SJSA1 (cell line): ENCODE measurements at places on chromosomes 1 and 21. TPM values are rescaled to one million over a fixed set of nuclear protein-coding genes. Genes with fewer than 3 reads are reported as not detected.
A peak's percentile ranks its signal among the peaks of the same experiment; 100 is the strongest.

The OVAAL gene
- total RNA-seq, result not detected in 2 replicates

- DNase-seq, result no peak
Measured at GRCh38 chr21:15144026-15144425, 79.2 kb upstream of the NRIP1 start.

The SERTAD4 gene
- 4.8 and 6.6 TPM in 2 replicates for total RNA-seq

The LCE1C gene
- total RNA-seq, result not detected in 2 replicates

DNA sequence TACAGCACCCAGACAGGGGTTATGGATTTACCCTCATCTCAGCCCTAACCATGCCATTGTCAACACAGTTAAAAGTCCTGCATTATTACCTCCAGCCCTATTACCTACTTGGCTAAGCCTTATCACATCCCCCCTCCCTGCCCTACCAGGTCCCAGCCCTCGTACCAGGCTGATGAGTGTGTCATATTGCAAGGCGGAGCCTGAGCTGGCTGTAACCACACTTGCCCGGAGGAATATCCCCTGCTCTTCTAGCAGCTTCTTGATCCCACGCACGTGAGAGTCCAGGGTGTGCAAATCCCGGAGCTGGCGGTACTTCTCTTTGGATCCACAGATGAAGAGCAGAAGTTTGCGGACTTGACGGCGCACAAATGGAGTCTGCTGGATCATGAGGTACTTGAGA lies 87.4 kb downstream of the UBR4 start:
- peak; percentile 39 for DNase-seq

The AMY1B gene
- not detected in 2 replicates for total RNA-seq

GRCh38 chr21:46442938-46443337 lies 15.8 kb upstream of the DIP2A start:
- DNase-seq, result no peak

- no peak for DNase-seq
Measured at GRCh38 chr1:59978511-59978910, 51.9 kb upstream of the CYP2J2 start.

The LAPTM5 gene
- total RNA-seq, result not detected in 2 replicates

GRCh38 chr1:35935442-35936388 lies 4.8 kb downstream of the AGO3 start:
- no peak for DNase-seq

- DNase-seq, result no peak
Measured at GRCh38 chr1:29754573-29755375, 518.5 kb downstream of the PTPRU start.

The SH2D2A gene
- not detected in 2 replicates for total RNA-seq

DNA sequence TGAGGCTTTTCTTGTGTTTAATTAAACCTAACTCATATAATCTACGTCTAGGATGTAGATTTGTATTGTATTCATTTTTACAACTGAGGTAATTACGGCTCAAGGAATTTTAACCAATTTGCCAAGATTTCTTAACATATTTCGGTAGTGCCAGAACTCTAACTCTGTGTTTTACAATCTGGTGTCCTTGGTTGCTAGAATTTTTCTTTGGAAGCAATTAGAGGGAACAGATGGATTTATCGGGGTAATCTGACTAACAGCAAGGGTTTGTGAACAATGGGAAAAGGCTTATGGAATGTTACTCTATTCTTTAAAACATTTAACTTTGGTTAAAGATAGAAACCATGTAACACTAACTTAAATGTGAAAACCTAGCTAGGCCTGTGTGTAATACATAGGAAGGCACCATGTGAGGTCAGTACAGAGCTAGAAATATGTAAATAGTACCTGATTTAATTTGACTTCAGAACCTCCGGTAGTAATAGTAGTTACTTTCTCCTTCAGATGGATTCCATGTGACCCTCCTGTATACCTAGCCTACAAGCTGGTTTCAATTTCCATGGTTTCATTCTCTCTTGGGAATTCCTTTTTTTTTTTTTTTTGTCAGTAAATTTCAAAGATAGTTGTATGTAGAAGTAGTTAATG lies 1.2 kb downstream of the MTF2 start:
- no peak for DNase-seq

DNA sequence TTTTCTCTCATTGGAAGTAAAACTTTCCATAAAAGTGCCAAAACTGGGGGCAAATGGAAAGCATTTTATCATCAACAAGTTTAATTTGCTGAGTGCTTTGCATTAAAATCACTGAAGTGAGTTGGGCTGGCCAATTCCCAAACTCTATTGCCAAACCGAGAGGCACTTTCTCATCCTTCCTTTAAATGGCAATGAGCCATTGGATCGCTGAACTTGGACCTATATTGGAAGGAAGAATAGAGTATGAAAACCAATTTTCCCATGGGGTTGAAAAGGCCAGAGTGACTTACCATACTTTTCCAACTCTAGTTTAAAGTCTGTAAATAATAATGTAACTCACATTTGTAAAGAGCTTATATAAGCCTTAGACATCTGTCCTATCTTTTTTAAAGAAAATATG lies 189.1 kb upstream of the C1orf87 start:
- DNase-seq, result no peak

- DNase-seq, result no peak
Measured at GRCh38 chr1:90472775-90473174, 244.3 kb downstream of the BARHL2 start.

DNA sequence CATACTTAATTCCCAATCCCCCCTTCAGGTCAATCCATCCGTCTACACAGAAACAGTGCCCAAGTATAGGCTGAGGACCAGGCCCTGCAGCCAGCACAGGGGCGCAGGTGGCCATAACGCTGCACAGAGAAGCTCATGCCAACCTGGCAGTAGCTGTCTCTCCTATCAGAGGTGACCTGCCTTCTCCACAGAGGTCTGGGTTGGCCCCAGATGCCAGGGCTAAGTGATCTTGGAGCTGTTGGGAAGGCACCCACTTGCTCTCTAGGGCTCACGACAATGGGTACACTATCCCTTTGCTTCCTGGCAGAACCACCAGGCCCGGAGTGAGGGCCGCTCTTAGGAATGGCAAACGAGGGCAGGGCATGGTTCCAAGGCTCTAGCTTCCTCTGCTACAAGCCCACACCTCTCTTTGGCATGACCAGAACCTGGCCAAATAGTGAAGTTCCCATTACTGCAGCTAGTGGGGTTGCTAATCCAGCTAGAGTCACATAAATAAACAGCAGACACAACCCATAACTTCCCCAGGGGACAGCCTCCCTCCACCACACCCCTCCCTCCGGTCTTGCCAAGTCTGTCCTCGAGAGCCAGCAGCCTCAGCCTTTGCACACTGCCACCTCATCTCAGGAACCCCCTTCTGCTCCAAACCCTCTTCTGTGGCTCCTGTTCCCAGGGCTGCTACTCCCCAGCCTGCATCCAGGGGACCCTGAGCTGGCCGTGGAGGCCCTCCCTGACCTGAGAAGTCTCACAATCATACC lies 113.0 kb downstream of the GLIS1 start:
- no peak for DNase-seq

DNA sequence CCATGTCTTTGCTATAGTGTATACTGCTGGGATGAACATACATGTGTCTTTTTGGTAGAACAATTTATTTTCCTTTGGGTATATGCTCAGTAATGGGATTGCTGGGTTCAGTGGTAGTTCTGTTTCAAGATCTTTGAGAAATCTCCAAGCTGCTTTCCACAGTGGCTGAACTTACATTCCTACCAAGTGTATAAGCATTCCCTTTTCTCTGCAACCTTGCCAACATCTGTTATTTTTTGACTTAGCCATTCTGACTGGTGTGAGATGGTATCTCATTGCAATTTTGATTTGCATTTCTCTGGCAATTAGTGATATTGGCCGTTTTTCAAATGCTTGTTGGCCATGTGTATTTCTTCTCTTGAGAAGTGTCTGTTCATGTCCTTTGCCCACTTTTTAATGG lies 37.5 kb upstream of the ANGPTL1 start:
- no peak for DNase-seq

DNA sequence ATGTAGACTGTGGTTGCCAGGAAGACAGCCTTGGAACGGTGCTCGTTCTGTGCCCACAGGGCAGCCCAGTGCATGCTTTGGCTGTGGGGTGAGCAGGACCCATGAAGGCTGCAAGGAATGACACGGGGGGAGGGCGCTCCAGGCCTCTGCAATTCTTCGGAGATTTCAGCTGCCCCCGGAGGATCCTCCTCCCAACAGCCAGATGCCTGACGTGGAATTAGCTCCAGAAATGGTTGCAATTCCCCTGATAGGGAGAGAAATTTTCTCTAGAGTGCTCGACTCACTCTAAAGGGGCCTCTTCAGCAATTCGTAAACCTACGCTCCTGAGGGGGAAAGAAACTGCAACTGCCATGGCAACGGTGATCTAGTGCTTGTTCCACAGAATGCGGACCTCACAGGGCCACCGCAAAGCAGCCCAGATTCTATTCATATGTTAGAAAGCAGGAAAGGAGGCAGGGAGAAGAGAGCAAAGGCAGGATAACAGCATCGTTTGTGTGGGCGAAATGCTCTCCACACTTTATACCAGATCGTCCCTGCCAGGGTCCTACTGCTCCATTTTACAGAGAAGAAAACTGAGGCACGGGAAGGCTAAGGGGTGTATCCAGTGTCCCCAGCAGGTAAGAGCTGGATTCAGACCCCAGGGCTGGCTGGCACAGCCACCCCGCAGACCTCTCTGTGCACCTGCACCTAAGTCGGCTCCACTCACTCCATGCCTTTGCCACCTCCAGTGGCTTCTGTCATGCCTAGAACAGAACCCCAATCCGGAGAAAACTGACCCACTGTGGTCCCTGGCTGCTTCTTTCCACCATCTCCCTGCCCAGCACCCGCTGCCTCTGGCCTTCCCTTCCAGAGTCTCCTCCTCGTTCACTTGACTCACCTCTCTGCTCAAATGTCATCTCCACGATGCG lies 11.9 kb upstream of the PDE9A start:
- DNase-seq, result no peak

GRCh38 chr1:30186586-30186985 lies 536.8 kb downstream of the MATN1 start:
- peak; percentile 15 for DNase-seq

DNA sequence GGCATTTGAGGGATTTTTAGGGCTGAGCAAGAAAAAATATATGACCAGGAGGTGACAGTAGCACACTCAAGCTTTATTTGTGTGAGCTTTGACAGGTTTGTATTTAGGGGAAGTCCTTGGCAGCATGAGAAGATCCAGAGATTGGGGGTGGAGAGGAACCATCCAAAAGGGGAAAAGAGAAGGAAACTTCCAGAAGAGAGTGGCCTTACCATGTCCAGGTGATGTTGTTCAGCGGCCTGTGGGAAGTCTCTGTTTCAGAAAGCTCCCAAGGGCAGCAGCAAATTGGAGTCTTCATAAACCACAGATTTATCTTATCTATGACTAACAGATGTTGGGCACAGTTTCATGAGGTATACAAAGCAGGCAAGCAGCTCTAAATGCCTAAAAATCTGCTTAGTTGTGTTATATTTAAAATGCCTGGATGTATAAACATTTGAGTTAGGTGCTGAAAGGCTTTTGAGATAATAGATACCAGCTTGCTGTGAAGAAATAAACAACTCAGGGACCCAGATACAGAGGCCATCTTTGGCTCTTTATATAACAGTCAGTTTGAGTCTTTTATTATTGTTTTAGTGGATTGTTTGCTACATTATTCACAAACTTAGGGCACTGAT lies 21.2 kb upstream of the ADAR start:
- peak; percentile 67 for DNase-seq

DNA sequence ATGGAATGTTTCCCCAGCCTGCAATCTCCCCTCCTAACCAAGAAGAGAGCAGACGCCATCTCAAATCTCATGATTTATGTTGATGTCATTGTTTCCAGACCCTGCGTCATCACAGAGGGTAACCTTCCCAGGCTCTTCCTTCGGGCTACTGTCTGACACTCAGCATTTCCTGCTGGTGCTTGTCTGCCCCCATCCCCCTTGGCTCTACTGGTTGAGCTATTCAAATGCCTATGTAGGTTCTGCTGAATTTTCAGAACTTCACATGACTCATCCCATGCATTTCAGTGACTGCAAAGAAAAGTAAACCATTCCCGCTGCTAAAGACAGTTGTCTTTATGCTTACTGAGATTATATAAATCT lies 24.8 kb upstream of the ITPKB start:
- DNase-seq, result peak; percentile 79

DNA sequence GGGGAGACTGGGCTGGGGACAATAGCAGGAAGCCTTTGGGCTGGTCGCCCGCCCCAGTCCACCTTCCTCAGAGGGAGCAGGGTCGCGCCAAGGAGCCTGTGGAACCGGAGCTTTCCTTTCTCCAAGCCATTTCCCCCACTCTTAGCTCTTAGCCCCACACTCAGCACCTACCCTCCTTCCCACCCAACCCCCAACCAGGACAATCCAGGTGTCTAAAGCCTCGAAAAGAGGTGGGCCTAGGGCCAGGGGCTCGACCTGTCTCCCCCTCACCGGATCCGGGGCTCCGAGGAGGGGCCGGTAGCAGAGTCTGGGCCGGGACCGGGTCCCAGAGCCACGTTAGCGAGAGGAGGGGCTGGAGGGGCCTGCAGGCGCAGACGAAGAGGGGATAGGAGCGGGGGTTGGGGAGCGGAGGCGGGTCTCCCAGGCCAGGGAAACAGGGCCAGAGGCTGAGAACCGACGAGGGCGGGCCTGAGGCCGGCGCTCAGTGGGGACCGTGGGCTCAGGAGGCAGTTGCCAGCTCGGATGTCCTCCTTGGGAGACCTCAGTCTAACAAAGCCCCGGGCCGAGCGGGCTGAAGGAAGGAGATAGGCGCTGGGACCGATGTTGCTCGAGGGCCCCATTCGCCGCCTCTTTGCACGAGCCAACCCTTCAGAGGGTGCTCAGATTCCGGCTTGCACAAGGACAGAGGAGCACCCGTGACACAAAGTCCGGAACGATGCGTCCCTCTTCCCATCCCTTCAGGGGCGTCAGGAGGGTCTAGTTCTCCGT lies 943 bp downstream of the SEMA6C start:
- DNase-seq, result no peak

GRCh38 chr1:235552146-235552716 lies 48.0 kb upstream of the B3GALNT2 start:
- no peak for DNase-seq

DNA sequence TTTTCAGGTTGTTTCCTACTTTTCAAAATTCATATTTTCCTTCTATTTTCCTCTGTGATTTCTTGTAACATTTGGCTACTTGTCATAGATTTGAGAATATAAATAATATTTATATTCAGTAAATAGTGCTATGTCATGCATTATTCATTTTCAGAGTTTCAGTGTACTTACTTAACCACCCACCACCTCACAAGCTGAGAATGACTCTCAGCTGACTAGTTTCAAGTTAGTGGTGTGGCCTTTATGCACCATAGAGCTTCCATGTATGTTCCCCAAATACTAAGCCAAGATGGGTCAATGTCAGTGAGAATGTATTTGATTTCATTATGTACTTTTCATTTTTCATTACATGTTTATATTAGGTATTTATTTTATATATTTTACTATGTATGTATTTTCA lies 56.9 kb upstream of the RGS1 start:
- DNase-seq, result no peak

The KRTAP7-1 gene
- not detected in 2 replicates for total RNA-seq
